ENCODE measurements at places on chromosomes 11 and 22.

GRCh38 chr11:76030286-76030685 is 176.0 kb downstream of the WNT11 start:
- DNase-seq = no peak
- no peak overlapping the region for H3K27ac ChIP-seq
- no peak overlapping the region for H3K4me3 ChIP-seq
- peaks cover 15% of the 10 kb centered on the region for H3K36me3 ChIP-seq
- no peaks in the 10 kb centered on the region for H3K27me3 ChIP-seq
- peaks cover 29% of the 10 kb centered on the region for H3K4me1 ChIP-seq

DNA sequence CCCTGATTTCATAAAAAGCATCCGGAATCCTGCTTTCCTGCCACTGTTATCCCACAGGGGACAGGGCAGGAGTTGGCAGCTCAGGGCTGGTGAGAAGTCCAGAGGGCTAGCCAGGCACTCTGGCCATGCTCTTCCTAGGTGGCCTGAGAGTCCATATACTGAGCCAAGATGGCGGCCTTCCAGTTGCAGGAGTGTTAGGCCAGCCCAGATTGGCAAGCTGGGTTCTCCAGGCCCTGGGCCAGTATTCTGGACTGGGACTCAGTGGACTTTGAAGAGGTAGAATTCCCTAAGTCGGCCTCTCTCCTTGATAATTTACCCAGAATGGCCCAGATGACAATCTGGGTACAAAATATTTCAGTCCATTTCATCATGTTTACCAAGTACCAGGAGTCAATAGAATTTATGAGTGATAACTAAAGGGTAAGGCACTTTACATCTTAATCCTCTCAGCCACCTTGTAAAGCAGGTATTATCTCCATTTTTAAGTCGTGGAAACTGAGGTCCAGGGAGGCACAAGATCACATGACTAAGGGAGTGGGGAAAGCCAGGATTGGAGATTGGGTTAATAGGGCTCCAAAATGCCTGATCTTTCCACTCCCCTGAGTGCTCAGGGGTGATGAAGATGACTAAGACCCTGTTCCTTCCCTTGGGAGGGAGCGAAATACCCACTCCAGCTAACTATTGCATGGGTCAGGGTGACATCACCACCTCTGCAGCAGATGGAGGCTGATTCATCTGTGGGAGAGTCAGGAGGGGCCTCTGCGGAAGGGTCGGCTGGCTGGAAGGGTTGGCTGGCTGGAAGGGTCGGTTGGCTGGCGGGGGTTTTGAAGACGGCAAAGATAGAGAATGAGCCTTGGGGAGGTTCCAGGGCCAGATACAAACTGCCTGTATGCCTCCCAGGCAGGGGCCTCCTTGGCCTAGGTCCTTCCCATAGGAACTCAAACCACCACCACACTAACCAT is 1.2 kb upstream of the MICALL1 start:
- H3K36me3 ChIP-seq = no peaks in the 10 kb centered on the region
- H3K27ac ChIP-seq = no peak overlapping the region
- no peaks in the 10 kb centered on the region for H3K27me3 ChIP-seq
- peaks cover 25% of the 10 kb centered on the region for H3K4me1 ChIP-seq
- peak overlapping the region; percentile 68 for H3K4me3 ChIP-seq

DNA sequence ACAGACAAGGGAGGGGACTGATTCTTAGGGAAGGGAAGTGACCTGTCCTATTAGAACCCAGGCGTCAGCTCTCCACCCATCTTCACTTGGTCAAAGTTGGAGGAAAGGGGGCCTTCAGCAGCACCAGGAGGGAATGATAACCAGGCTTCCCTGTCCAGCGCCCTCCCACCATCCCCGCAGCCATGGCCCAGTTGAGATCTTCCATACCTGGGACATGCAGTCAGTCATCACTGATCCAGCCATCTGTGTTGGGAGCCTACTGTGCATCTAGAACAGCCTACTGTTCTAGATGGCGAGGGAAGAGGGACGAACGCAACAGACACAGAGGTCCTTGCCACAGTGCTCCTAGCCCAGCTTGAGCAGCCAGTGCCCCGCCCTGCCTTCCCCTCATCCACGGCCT is 40.6 kb downstream of the PDGFB start:
- H3K27ac ChIP-seq = no peak overlapping the region
- H3K4me1 ChIP-seq = peaks cover 28% of the 10 kb centered on the region
- H3K36me3 ChIP-seq = peaks cover 4% of the 10 kb centered on the region
- no peak overlapping the region for H3K4me3 ChIP-seq
- H3K27me3 ChIP-seq = no peaks in the 10 kb centered on the region

DNA sequence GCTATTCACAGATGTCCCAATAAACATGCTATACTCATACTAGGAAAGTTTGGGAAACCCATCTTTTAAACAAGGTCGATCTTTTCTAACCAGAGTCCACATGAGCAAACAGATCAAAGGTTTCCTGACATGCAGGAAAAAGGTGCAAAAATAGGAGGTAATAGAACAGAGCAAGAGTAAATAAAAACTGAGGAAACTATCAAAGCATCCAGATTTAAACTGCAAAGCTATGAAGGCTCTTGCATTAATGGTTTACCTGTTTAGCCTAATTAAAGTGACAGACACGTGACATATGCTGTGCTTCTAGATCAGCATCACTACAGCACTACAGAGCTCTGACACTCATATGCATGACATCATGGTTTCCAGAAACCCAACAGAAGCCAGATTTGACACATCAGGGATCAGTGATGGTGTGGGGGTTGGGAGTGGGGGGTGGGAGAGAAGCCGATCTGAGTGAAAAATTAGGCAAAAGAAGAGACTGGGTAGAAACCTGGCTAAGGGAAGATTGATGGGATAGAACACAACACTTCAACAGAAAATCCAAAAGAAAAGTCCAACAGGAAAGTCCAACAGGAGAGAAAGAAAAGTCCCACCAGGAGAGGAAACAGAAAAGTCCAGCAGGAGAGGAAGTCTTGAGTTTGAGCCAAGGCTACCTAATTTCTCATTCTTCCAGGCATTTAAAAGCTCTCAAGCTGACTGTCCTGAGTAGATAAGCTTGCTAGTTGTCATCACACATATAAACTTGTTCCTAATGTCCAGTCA is 262.3 kb downstream of the SOX6 start:
- no peaks in the 10 kb centered on the region for H3K36me3 ChIP-seq
- H3K4me1 ChIP-seq = peaks cover 4% of the 10 kb centered on the region
- no peak overlapping the region for H3K27ac ChIP-seq
- H3K4me3 ChIP-seq = no peak overlapping the region
- DNase-seq = no peak

GRCh38 chr11:110478410-110478809 is 48.7 kb downstream of the FDX1 start:
- no peak overlapping the region for H3K27ac ChIP-seq
- peaks cover 27% of the 10 kb centered on the region for H3K4me1 ChIP-seq
- H3K36me3 ChIP-seq = no peaks in the 10 kb centered on the region
- no peaks in the 10 kb centered on the region for H3K27me3 ChIP-seq

- peaks cover 32% of the 10 kb centered on the region for H3K36me3 ChIP-seq
- H3K4me3 ChIP-seq = no peak overlapping the region
- H3K4me1 ChIP-seq = no peaks in the 10 kb centered on the region
- H3K27me3 ChIP-seq = no peaks in the 10 kb centered on the region
- H3K27ac ChIP-seq = no peak overlapping the region
Observed at GRCh38 chr22:23283591-23284503, 103.5 kb downstream of the BCR start.

GRCh38 chr11:15651033-15651432 is 536.3 kb downstream of the INSC start:
- no peak for DNase-seq
- H3K27me3 ChIP-seq = no peaks in the 10 kb centered on the region
- H3K4me3 ChIP-seq = peak overlapping the region; percentile 47
- no peaks in the 10 kb centered on the region for H3K36me3 ChIP-seq
- H3K27ac ChIP-seq = no peak overlapping the region

GRCh38 chr11:131932584-131933325 is 562.3 kb downstream of the NTM start:
- peaks cover 8% of the 10 kb centered on the region for H3K4me1 ChIP-seq
- no peaks in the 10 kb centered on the region for H3K27me3 ChIP-seq
- no peak for DNase-seq
- H3K4me3 ChIP-seq = no peak overlapping the region

DNA sequence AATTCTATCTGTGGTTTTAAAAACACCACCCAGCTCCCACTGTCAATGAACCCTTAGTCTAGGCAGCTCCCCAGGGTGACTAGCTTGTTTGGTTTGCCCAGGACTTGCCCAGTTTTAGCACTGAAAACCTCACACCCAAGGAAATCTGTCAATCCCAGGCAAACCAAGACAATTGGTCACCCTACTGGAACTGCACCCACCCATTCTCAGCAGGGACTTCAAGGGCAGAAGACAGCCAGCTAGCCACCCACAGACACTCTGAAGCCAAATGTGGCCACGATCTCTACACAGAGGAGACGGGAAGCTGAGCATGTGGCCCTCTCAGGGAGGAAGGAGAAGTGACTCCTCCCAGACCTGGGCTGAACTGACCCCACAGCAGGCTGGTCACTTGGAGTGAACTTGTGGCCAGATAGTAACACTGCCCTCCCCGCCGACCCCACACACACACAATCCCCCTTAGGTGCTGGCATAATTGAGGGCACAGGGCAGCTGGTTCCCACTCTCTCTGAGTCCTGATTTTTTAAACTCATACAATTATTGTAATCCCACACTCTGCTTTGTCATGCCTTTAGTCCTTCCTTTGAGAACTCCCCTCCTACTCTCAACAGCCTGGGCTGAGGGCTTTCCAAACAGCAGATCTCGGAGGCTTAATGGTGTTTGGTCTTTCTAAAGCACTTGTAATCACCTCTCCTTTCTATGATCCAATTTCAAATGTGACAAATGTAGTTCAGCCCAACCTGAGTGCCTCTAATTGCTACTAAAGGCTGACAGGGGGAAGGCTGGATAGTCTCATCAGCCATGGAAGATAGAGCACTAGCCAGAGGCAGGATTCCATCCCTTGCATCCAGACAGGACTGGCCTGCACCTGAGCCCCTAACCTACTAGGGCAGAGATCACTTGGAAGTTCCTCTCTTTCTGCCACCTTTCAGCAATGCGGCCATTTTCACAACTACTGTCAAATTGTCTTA is 74.7 kb upstream of the DRD2 start:
- peaks cover 35% of the 10 kb centered on the region for H3K4me1 ChIP-seq
- H3K27ac ChIP-seq = no peak overlapping the region
- no peak for DNase-seq
- no peaks in the 10 kb centered on the region for H3K27me3 ChIP-seq

- H3K36me3 ChIP-seq = peaks cover 7% of the 10 kb centered on the region
- peaks cover 19% of the 10 kb centered on the region for H3K4me1 ChIP-seq
- no peak for DNase-seq
- H3K4me3 ChIP-seq = no peak overlapping the region
- H3K27me3 ChIP-seq = no peaks in the 10 kb centered on the region
- no peak overlapping the region for H3K27ac ChIP-seq
Observed at GRCh38 chr11:116336540-116336939, 436.2 kb downstream of the BUD13 start.

DNA sequence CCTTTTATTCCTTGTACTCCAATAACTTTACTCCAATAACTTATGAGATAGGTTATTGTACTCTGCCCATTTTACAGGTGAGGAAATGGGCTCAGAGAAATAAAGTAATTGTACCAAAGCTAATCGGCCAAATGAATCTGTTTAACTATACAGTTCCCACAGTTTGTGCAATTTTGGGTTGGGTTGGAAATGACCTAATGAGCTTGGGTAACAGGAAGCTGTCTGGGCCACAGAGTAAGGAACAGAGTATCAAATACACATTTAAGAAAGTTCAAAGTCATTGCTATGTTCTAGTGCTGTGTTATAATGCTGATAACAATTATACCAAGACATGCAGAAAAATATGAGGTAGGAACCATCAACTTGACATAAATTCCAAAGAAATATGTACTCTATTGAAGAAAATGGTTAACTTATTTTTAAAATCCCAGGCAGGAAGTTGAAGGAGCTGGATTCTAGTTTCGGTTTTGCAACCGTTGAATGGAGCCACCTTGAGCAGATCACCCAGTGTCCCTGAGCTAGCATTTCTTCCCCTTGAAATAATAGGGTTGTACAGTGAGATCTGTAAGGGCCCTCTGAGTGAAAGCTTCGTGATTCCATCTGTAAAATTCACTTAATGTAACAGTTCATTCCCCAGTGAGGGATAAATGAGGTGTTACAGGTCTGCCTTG is 360.9 kb upstream of the NARS2 start:
- H3K27me3 ChIP-seq = peaks cover 50% of the 10 kb centered on the region
- DNase-seq = no peak
- no peak overlapping the region for H3K4me3 ChIP-seq
- H3K4me1 ChIP-seq = peaks cover 37% of the 10 kb centered on the region

DNA sequence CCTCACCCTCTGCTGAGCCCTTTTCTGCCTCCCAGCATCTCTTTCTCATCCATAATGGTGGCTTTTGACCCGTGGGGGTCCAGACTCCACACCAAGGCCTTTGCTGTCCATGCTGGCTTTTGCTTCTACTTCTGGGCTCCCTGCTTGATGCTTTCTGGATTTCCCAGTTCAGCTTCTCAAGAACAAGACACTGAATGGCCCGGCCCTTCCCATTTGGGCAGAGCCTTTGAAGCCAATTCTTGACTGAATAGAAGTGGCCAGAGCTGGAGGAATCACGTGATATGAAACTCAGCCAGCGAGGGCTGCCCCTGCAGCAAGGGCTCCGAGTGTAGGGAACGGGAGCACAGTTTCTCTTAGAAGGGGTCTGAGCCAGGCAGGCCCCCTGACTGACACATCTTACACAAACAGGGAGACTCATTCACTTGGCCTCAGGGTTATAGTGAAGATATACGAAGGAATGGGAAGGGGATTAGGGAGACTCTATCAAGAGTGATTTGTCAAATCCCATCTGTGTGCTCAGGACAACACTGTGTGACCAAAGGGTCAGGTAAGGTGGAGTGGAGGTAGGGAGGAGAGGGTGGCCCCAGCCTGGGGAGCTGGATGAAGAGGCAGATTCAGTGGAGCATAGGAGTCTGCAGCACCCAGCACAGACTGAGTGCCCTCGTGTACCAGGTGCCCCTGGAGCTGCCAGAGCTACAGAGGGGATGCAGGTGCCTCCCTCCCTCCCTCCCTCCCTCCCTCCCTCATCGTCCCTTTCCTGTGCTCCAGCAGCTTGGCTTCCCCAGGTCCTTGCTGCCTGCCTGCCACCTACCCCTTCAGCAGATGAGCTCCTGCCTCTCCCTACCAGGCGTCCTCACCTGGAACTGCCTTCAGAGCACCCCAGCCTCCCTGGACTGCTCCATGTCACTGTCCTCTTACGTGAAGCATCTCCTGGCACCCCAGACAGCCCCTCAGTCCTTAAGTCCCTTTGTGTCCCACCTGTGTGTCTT is 106.0 kb downstream of the TRIM29 start:
- peaks cover 16% of the 10 kb centered on the region for H3K27me3 ChIP-seq
- no peak for DNase-seq

DNA sequence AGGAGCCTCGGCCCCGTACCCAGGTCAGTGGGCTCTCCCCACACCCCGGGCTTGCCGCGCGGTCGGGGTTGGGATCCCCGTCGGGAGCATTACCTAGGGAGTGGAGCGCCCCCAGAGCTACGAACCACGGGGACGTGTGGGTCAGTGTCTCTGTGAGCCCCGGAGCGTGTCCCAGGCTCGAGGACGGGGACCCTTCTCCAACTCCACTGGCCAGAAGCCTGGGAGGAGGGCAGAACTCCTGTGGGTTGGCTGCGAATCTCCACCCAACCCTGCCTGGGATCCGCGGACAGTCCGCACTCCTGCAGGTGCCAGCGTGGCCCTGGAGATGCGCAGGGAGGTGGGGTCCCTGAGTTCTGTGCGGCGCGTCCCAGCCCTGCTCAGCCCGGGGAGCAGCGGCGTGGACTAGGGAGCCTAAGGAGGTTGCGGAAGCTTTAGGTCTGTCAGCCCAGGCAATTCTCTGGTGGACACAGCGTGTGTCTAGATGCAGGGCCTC is 346 bp downstream of the PPFIBP2 start:
- H3K36me3 ChIP-seq = no peaks in the 10 kb centered on the region
- H3K4me1 ChIP-seq = peaks cover 41% of the 10 kb centered on the region
- H3K27me3 ChIP-seq = peaks cover 25% of the 10 kb centered on the region
- no peak overlapping the region for H3K27ac ChIP-seq
- peak overlapping the region; percentile 68 for H3K4me3 ChIP-seq

Measured in WTC11 (cell line).